Nephron progenitor cell (in vitro differentiated cells): ENCODE measurements at places on chromosomes 13 and 19.

DNA sequence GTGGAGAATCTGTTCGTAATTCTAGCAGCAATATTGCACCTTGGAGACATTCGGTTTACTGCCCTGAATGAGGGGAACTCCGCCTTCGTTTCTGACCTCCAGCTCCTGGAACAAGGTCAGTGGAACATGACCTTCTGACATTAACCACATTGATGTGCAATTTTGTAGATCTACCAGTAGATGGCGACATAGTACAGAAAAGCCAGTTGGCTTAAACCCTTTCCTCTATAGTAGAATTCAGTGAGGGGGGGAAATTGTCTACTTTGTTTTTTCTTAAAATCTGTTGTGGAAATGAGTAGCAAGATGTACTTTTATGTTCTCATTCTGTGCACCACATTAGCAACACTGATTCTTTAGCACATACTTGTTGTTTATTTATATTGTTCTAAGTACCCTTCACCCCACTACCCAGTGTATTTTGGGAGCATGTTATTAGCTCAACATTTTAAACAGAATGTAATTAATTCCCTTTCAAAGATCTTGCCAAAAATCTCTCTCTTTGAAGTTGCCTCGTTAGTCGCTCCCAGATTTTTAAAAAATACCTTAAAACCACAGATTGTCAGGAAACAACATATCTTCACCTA is 332.2 kb downstream of the MYO16 start:
- peak; percentile 28 for DNase-seq

GRCh38 chr19:16210168-16210567 is 12.5 kb downstream of the AP1M1 start:
- DNase-seq = no peak

- DNase-seq = no peak
These were observed 226.7 kb downstream of the RFC3 start for GRCh38 chr13:34044660-34045080.

GRCh38 chr13:60619461-60619860 is 222.4 kb downstream of the TDRD3 start:
- DNase-seq = no peak

DNA sequence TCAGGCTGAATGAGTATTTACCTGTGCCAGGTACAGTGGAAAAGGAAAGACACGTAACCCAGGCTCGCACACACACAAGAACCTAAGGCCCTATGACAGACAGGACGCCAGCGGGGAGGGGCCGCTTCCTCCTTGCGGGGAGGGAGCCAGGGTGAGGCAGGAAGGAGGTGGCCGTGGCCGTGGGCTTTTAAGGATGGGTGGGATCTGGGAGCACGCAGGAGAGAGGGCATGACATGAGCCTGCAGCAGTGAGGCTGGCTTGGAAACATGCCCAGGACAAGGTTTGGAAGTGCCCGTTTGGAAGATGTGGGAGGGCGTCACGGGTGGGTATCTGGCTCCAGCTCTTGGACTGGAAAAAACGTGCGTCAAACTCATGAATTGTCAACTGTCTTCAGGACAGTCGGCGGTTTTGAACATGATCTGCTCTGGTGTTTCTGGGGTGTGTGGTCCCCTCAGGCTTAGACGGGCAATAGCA is 20.1 kb downstream of the SH3GL1 start:
- no peak for DNase-seq

GRCh38 chr13:97058391-97058790 is 64.1 kb upstream of the OXGR1 start:
- DNase-seq = no peak

DNA sequence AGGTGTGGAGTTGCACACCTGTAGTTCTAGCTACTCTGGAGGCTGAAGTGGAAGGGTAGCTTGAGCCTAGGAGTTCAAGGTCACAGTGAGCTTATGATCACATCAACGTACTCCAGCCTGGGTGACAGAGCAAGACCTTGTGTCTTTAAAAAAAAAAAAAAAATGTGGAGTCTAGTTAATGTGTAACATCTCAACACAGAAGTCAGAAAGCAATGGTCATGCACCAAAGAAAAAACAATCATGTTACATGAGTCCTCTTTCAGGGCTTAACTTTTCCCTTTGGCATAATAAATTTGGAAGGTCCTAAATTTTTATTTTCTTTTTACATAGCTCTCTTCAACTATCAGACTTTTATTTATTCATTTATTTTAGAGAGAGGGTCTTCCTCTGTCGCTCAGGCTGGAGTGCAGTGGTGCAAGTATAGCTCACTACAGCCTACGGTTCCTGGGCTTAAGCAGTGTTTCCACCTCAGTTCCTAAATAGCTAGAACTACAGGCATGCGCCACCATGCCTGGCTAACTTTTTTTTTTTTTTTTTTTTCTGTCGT is 22.3 kb downstream of the SETDB2 start:
- DNase-seq = no peak

DNA sequence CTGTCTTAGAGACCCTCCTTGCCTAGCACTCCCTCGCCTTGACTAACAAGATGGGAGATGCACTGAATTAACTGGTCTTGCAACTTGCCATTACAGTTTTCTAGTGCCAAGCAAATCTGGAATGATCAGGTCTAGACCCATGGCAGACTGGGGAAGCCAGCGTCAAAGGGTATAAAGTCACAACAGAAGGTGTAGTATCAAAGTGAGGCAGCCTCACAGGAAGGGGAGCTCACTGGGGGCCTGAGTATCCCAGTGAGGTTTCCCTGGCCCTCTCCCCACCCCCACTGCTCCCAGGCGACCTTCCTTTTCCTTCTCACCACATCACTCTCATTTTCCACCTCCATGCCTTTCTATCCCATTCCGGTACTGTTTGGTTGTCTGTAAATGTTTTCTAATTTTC is 83.5 kb upstream of the DOCK9 start:
- DNase-seq = no peak

GRCh38 chr13:40060296-40061007 is 405.0 kb downstream of the COG6 start:
- DNase-seq = no peak

GRCh38 chr13:45102136-45102507 is 18.2 kb upstream of the GTF2F2 start:
- DNase-seq = no peak

DNA sequence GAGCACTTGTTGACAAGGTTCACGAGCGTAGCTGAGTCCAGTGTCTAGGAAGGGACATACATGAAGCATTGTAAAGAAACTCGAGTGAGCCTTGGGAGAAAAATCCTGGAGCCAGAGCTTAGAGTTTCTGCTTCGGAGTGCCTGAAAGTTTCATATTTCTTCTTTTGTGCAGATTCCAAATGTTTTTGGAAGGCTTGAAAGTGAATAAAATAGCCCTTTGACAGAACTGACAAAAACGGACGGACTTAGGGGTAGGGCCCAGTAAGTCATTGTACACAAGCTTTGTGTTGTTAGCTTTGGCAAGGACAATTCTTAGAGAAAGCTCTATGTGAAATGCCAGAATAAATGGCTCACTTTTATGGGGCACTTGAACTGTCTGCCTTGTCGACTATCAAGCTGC is 2.8 kb downstream of the RNF113B start:
- no peak for DNase-seq

- no peak for DNase-seq
These were observed 82.1 kb downstream of the ATP8A2 start for GRCh38 chr13:25453850-25454365.

DNA sequence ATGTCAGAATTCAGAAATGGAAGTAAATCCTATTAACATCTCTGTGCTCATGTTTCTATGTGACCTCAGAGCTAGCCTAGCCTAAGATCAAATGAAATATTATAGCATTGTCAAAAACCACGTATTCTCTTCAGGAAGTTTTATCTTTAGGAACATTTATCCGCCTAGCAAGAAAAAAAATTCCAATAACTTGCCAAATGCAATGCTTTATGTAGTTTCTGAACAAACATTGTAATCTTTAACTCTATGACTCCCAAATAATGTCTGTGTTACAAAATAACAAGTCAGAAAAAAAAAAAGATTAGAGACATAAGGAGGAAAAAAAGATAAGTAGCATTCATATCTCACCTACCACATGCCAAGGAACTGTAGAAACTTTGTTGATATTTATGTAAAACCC is 18.4 kb upstream of the IPO5 start:
- DNase-seq = no peak

DNA sequence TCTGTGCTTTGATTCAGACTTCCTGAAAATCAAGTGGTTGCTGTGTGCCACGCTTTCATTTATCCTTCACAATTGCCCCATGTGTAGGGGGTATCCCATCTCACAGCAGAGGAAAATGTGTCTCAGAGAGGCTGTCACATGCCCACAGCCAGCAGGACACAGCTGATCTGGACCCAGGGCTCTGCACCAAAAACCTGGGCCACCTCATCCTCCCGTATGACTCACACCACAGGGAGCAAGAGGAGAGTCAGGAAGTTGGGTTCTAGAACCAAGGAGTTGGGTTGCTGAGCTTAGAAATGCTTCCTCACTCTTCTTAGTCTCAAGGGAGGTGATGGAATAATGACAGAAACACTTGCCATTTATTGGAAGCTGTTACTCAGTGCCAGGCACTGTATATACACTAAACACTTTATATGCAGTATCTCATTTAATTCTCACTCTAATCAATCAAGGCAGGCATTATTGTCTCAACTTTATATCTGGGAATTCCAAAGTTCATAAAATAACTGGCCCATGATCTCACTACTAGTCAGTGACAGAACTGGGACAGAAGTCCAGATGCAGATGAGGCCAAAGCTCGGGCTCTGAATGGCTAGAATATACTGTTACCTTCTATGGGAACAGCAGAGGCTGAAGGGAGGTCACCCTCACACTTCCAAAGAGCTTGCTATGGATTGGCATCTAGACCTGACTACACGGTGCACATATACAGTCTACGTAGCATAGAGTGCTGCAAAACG is 47.7 kb upstream of the ATP12A start:
- DNase-seq = no peak

DNA sequence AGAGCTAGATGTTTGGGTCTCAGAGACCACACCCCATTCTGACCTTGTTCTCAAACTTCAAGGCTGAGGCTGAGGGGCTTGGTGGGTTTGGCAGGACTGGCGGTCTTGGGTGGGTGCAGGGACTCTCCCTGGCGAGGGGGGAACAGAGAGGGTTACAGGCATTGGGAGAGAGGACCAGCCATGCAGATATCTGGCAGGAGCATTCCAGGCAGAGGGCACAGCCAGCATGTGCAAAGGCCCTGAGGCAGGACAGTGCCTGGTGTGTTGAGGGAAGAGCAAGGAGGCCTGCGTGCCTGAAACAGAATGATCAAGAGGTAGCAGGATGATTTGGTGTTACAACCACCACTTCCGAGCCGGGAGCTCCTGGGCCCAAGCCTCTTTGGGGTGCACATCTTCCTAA is 27.4 kb downstream of the NFILZ start:
- no peak for DNase-seq

GRCh38 chr19:38877781-38878574 is at the start of gene RINL:
TSS of gene RINL (minus strand) at chr19:38878275. CDS start at chr19:38876742, 1,533 bp downstream.
- DNase-seq = no peak

GRCh38 chr13:41565216-41565615 is 107.9 kb downstream of the RGCC start:
- DNase-seq = no peak

DNA sequence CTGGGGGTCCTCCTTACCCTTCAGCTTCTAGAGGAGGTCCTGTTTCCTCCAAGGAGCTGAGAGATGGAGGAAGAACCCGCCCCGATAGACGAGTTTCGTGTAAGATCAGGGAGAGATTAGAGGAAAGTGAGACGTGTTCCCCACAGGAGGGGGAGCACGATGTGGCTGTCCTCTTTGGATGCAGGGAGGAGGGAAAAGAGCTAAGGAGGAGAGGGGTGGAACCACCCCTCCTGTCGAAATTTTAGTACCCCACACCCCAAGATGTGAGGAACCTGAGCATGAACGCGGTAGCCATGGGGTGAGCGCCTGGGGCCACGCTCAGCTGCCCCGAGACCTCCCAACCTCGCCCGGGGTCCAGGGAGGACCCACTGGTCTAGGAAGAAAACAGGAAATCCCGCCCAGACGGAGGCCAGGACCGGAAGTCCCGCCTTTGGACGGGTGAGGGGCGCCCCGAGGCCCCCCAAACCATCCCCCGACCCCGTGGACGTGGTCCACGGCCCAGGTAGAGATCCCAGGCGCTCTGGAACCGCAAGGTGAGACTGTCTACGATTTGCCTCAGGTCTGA is 1.2 kb downstream of the AKT1S1 start:
- peak; percentile 75 for DNase-seq

- no peak for DNase-seq
These were observed 6.4 kb downstream of the ARHGEF7 start for GRCh38 chr13:111121506-111121905.

GRCh38 chr13:110637747-110638146 is 22.4 kb downstream of the NAXD start:
- DNase-seq = no peak

- no peak for DNase-seq
These were observed 63.8 kb downstream of the DCT start for GRCh38 chr13:94415500-94416237.

DNA sequence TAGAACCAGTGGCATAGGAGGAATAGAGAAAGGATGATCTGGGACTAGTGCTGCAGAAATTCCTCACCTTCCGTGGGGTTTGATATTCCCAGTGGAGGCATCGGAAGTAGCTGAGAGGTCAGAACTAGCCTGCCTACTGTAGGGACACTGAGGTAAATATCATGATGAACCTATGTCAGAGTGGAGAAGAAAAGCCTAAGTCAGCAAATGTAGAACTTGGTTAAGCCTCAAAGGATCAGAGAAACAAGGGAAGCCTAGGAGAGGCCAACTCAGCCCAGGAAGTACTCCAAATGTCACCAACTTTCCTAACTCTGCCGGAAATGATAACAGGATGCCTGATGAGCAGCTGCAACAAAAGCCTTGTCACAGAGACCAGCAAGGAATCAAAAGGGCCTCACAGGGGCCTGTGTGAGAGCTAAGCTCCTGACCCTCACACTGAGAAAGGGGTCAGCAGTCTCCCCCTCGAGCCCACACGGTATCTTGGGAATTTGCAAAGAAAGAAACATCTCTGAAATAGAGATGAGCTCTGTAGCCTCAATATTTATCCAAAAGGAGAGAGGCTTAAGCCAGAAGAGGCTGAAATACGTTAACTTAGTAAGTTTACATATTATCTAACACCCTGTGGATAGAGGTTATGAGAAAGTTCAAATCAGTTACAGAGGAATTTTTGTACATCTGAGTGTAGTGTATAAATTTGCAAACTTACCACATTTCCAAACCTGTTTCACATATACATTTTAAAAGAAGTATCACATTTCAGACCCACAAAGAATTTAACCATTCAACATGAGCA is 1064.3 kb downstream of the DIAPH3 start:
- DNase-seq = no peak

GRCh38 chr13:48853728-48854102 is 122.0 kb upstream of the FNDC3A start:
- no peak for DNase-seq

- no peak for DNase-seq
These were observed 497.1 kb downstream of the DCT start for GRCh38 chr13:93982179-93982918.

- DNase-seq = no peak
These were observed 1.6 kb upstream of the ADAMTS10 start for GRCh38 chr19:8611877-8612806.

DNA sequence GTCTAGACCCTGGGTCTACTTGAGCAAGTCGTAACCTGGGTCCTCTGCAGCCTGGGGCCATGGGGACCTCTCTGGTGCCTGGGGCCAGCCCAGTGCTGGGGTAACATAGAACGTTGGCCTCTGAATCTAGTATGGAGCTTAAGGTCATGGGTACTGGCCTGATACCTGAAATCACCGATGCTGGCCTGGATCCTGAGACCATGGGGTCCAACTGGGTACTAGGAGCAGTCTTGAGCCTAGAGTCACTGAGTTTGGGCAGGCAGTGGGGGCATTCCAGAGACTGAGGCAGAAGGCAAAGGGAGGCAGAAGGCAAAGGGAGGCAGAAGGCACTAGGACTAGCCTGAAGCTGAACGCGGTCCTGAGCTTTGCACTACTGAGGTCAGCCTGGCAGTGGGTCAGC is 1121.1 kb upstream of the PRR20A start:
- DNase-seq = no peak

- DNase-seq = peak; percentile 93
These were observed 2.6 kb downstream of the RNASEH2B start for GRCh38 chr13:50911937-50912795.
